ENCODE measurements at places on chromosomes 11 and 22.

- no peak for DNase-seq
These were observed 74.2 kb downstream of the MYO7A start for GRCh38 chr11:77201991-77202841.

DNA sequence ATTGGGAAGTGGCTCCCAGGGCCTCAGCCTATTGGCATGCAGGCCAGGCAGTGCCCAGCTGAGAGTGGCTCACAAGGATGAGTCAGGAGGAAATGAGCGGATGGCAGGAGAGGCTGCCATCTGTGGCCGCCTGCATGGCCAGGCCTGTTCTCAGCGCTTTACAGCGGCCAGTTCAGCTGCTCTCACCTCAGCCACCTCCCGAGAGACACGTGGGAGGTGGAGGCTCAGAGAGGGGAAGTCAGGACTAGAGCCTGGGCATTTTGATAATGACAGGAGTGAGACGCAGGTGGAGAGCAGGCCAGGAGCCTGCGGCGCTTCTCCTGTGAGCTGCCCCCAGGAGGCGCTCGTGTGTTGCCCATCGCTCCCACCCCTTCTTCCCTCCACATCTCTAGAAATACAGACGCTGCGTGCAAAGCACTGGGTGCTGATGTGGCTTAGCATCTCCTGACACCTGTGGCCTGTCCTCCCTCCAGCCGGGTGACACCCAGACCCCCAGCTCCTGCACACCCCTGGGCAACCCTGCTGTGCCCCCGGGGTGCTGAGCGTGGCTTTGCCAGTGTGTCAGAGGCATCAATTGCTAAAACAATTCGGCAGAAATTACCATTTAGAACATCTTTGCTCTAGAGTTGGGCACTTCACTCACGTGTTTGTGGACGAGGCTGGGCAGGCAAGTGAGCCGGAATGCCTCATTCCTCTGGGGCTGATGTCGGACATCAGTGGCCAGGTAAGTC is 21.4 kb upstream of the PANX2 start:
- no peak for DNase-seq

GRCh38 chr11:79400206-79400605 is 40.6 kb downstream of the TENM4 start:
- DNase-seq: no peak

DNA sequence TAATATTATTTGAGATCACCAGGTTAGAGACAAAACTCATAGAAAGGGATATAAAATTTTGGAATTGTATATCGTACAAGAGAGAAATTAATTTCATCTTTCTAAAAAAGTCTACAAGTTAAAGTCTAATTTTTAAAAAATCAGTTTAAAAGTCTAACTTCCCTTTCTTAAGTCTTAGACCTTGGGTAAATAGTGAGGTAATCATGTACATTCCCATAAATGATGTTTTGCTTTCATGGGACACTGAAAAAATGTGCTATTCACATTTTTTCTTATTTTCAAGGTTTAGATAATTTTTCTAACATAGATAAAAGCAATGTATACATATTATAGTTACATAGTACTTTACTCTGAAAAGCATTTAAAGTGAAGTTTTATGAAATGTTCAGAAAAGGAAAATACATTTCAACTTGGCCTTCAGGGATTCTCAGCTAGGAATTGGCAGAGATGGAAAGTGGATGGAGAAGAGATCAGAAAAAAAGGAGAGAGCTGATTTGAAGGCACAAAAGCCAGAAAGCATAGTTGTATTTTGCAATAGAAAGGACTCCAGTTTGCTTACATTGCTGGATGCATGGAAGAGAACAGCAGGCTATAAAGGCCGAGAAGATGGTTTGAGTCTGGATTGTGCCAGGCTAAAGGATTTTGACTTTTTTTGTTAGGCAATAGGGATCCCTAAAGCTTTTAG is 194.0 kb downstream of the CASP12 start:
- no peak for DNase-seq

DNA sequence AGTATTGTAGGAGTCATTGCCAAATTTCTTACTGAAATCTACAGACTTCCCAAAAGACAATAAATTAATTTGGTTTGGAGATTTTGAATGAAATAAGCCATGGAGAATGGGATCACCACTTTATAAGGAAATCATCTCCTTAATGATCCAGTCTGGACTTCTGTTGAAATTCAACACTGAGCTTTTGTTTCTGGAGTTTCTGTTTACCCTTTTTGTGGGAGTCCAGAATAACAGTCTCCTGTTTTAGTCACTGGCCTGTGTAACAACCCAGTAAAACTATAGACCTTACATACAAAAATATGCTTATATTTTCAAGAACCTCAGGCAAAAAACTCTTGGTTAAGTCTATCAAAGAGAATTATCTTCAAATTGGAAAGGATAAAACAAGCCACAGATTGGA is 321.7 kb upstream of the PLET1 start:
- no peak for DNase-seq

GRCh38 chr11:106683435-106683834 is 334.8 kb downstream of the GUCY1A2 start:
- DNase-seq: no peak

DNA sequence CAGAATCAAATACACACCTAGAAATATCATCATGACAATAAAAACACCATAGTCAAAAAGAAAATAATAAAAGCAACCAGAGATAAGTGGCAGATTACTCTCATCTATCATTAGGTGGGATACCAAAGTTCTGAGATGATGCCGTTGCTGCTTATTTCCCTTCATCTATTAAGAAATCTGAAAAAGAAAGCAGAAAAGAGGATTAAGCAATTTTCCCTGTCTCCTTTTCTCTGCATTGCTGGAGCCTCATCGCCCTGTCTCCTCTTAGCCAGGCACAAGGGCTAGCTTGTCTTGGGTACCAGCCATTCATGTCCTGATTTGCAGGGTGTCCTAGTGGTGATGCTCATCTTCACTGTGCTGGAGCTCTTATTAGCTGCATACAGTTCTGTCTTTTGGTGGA is 3.9 kb upstream of the MS4A14 start:
- DNase-seq: no peak

DNA sequence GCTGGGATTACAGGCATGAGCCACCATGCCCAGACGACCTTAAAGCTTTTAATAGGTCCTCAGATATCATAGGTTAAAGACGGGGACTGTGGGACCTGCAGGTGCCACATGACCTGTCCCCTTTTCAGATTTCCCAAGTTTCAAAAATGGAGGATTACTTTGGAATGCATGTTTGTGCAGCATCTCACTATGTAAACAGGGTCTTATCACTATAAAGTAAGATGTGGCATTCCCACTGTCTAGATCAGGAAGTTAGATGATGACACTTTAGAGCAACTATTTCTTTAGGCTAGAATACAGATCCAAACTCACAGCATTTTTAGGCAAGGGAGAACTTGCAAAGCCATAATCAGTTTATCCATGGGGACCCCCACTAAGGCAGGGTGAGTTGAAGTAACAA is 92.8 kb downstream of the USP35 start:
- DNase-seq: no peak

GRCh38 chr11:123624974-123625373 is 29.4 kb downstream of the SCN3B start:
- no peak for DNase-seq

DNA sequence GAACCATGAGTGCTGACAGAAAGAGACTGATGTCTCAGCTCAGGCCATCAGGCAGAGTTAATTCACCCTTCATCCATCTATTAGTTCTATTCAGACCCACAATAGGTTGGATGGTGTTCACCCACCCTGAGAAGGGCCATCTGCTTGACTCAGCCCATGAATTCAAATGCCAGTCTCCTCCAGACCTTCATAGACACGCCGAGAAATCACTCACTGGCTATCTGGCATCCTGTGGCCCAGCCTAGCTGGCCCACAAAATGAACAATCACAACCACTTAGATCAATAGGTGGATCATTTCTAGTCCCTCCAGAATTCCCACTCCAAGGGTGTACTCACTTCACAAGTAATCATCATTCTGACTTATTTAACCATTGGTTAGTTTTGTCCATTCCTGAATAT is 58.2 kb downstream of the MYEOV start:
- no peak for DNase-seq

- DNase-seq: no peak
These were observed 44.3 kb downstream of the KCNQ1 start for GRCh38 chr11:2489083-2489482.

DNA sequence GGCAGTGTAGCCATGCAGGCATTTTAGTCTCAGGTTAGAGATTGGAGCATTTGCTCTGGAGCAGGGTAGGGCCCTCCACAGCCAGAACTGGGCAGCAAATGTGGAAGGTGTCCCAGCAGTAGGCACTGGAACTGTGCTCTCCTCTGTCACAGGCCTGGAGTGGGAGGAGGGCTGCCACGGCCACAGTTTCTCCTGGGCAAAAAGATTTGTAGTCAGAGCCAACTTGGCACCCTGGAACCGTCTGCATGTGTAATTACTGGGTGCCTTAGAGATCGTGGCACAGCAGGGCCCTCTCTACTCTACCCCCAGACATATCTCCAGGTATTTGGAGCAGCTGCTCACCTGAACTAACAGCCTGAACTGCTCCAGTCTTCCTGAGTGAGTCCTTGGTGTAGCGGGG is 93.7 kb downstream of the ZC3H12C start:
- no peak for DNase-seq

GRCh38 chr11:109958131-109958820 is 134.9 kb upstream of the ZC3H12C start:
- no peak for DNase-seq

DNA sequence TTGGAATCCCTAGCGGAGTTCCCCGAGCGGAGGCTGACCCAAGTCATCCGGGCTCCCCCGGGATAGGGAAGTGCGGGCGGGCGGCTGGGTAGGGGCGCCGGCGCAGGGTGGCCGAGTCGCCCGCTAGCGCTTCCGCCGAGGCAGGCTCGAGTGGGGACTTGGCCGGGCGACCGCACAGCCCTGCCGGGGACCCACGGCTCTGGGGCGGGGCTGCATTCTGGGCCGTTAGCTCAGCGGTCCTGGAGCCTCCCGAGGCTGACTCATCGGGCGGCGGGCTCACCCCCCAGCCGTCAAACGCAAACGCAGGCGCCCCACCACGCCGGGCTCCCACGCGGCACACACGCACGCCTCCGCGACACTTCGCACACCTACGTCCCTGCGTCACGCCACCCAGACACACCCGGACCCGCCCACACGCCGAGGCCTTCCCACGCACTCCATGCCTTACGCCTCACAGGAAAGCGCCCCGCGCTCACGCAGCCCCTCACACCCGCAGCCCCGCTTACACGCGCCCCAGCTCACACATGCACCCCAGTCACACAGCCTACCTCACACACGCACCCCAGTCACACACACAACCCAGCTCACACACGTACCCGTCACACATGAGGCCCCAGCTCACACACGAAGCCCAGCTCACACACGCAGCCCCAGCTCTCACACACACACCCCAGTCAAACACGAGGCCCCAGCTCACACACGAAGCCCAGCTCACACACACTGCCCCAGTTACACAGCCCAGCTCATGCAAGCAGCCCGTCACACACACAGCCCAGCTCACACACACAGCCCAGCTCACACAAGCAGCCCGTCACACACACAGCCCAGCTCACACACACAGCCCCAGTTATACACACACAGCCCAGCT is 1.2 kb downstream of the PHLDB1 start:
- peak; percentile 66 for DNase-seq

DNA sequence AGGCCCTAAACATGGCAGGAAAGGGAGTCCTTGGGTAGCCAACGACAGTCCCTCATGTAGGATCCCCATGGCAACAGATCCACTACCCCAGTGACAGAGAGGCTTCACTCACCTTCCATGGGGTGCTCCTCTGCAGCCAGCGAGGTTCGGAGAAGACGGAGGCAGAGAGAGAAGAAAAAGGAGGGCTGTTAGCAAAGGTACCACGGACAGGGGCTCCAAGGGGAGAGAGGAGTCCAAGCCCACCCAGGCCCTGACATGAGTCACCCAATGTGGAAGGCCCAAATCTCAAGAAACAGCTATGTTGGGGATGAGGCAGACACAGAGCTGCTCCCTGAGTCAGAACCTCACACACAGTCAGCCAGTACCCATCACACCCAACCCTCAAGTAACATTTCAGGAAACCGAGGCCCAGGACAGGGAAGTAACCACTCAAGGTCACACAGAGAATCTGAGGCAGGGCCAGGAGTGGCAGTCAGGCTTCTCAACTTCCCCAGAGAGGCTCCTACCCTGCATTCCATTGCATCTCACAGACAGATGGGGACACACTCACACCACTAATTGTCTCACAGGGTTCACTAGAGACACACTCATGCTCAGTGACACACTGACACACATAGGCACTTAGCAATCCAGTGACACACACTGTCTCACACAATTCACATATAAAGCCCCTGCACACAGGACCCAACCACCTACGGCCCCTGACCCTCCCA is 25.2 kb downstream of the NRXN2 start:
- DNase-seq: no peak

DNA sequence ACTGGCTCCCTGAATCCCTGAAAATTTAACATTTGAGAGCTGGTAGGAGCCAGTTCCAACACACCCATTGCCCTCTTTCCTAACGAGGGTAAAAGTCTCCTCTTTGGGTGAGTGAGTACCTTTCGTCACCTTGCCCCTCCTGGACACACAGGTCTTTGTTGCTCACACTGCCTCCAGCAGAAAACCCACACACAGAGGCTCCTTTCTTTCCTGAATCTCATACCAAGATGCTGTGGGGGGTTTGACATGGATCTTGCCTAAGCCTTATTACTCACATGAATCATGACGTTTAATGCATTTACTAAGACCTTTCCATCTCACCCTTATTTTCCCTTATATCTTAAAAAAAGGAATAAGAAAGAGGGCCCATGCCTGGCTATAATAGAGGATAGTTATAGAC is 53.0 kb downstream of the PARVA start:
- DNase-seq: no peak

- no peak for DNase-seq
These were observed 55.3 kb downstream of the CELSR1 start for GRCh38 chr22:46482056-46482675.

GRCh38 chr11:66607126-66607834 is 9.2 kb upstream of the RBM14 start:
- peak; percentile 24 for DNase-seq

- DNase-seq: no peak
These were observed 74.3 kb upstream of the TP53I11 start for GRCh38 chr11:45024846-45025588.

GRCh38 chr11:6667733-6668374 is 12.2 kb upstream of the DCHS1 start:
- no peak for DNase-seq

DNA sequence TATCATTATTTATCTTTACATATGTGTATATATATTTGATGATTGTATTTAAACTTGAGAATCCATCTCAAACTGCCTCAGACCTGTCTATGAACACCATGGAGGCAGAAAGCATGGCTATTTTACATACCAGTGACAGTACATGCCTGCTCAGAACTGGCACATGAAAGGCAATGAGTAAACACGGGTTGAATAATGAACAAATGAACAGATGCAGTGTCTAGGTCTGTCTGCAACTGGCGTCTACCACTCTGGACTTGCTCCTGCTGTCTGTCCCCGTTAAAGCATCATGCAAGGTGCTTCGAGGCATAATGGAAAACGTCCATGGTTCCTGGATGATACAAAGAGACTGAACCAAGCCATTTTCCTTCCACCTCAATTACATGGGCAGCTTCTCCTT is 271.6 kb upstream of the NARS2 start:
- DNase-seq: no peak
